ENCODE measurements at places on chromosomes 7 and 10.

DNA sequence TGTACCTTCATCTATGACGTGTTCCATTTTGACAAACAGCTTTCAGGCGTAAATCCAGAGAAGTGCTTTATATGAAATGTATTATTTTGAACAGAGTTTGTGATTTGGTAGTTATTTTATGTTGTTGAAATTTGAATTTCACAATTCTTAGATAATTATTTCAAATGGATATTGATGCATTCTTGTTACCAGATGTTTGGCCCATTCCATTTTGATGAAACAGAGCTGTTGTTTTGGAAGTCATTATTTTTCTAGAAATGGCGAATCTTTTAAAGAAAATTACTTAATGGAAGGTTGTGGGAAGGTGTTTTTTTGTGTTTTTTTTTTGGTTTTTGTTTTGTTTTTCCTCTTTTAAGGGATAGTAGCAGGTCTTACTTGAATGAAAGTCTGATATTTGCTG, 2.4 kb downstream of the OTUD1 start:
- DNase-seq: no peak

GRCh38 chr10:60549686-60550085, 160.0 kb upstream of the ANK3 start:
- DNase-seq: no peak

GRCh38 chr7:30091491-30091912, 43.3 kb upstream of the MTURN start:
- DNase-seq: no peak

DNA sequence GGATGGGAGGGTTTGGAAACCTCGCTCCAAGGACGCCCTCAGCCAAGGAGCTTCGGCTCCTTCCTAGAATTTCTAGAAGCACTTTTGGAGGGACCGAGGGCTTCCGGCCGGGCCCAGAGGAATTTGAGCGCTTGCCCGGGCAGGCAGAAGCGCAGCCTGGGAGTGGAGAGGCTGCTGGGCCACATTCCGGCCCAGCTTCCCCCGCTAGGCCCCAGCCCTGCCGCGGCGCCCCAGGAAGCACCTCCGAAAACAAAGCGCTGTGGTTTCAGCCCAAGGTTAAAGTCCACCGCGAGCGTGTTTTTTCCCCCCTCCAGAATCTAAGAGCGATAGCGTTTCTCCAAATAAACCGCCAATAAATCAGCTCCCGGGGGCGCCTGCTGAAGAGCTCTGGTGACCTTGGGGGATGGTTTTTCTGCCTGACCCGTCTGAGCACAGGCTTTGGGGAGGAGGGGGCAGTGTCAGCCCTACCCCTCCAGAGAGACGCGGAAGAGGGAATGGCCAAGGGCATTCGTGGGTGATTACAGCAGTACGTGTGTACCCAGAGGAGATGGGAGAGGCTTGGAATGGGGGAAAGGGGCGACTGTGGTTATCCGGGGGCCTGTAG, 5.7 kb upstream of the TNRC18 start:
- no peak for DNase-seq

- DNase-seq: no peak
Measured at GRCh38 chr10:110691139-110691538, 47.0 kb downstream of the RBM20 start.

DNA sequence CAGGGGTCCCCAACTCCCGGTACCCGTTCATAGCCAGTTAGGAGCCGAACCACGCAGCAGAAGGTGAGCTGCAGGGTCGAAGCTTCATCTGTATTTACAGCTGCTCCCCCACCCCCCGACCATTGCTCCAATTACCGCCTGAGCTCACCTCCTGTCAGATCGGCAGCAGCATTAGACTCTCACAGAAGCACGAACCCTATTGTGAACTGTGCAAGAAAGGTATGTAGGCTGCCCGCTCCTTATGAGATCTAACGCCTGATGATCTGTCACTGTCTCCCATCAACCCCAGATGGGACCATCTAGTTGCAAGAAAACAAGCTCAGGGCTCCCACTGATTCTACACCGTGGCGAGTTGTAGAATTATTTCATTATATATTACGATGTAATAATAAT, 14.6 kb upstream of the AZGP1 start:
- no peak for DNase-seq

GRCh38 chr7:144158861-144159260, 24.4 kb upstream of the CTAGE4 start:
- no peak for DNase-seq
